ENCODE measurements at places on chromosomes 6 and 20.

DNA sequence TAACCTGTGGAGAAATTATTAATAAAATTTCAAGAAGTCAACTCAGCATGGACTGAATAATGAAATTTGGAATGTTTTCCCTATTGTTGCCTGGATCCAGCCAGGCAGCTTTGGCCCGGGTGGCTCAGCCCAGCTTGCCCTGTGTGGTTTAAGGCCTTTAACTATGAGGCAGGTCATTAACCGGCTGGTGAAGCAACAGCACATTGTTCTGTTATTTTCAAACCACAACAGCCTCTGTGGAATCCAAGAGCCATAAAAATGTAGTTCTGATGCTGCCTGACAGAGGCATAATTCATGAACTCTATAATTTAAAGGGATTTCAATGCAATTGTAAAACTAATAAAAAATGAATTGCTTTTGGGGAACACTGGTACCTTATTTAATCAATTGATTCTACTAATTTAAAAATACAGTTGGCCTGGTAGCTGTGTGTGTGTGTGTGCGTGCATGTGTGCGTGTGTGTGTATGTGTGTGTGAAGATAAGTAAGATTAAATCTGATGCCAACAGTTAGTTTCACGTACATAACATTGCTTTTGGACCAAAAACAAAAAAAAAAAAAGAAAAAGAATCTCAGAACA lies 117.7 kb downstream of the RPS12 start:
- no peak for DNase-seq

- DNase-seq: no peak
These were observed 45.1 kb upstream of the B4GALT5 start for GRCh38 chr20:49758781-49759180.

DNA sequence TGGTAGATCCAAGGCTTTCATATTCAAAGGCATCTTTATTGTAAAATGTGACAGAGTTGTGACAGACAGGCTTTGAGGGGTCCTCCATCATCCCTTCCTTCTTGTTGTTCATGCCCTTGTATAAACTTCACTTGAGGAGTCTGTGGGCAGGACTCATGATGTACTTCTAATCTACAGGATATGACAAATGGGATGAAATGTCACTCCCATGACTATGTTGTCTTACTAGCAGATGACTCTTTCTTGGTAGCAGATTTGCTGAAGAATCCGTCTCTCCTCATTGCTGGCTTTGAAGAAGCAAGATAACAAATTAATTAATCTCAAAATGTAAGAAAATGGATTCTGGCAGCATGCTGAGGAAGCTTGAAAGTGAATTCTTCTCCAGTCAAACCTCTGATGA lies 566.1 kb downstream of the TFAP2B start:
- DNase-seq: no peak

- no peak for DNase-seq
These were observed 21.9 kb downstream of the RIMS1 start for GRCh38 chr6:71908162-71908765.

GRCh38 chr6:28816909-28817807 lies 106.6 kb downstream of the TRIM27 start:
- no peak for DNase-seq

- no peak for DNase-seq
These were observed 21.1 kb downstream of the AHCY start for GRCh38 chr20:34282041-34282440.

DNA sequence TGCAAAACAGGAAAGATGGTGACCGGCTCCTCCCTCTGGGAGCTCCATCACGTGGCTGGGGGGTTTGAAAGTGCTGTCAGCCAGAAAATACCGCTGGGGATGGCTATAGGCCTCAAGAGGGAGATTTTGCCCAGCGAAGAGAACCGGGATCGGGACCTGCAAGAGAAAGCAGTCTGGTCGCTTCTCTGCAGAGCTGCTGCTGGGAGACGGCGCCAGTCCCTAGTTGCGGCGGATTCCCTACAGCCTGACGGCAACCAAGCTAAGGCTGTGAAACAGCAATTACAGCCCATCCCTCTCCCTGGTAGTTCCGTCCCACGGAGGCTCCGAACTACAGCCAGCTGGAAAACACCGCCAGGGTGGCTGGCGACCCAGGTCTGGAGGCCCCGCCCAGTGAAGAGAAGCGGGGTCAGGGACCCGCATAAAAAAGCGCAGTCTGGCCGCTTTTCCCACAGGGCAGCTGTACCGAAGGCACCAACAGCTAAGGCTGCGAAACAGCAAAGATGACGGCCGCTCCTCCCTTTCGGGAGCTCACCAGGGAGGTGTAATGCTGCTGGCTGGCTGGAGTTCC lies 238.1 kb upstream of the IRAK1BP1 start:
- DNase-seq: no peak

- DNase-seq: no peak
These were observed 39.4 kb downstream of the TOX2 start for GRCh38 chr20:43953919-43954592.

- DNase-seq: no peak
These were observed 161.8 kb upstream of the RIMS1 start for GRCh38 chr6:71724456-71725125.

DNA sequence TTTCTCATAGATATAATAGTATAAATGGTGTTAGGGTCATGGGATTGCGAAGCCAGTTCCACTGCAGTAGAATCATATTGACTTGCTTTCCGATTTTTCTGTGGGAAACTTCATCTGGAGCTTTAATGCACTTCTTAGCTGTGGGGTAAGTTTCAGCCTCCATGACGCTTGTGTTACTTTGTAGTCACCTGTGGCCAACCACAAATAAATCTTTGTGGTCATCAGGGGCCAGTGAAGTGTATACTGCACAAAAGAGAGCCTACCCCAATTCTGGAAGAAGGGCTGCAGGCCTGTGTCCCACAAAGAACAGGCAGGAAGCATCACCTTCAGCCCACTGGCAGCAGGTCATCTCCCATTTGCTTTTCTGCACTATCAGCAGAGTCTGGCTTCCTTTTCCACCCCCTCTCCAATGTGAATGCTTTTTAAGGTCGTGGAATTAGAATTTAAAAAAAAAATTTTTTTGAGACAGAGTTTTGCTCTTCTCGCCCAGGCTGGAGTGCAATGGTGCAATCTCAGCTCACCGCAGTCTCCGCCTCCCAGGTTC lies 32.0 kb downstream of the MTHFD1L start:
- no peak for DNase-seq

- no peak for DNase-seq
These were observed 304.5 kb downstream of the PRL start for GRCh38 chr6:21992178-21992967.

DNA sequence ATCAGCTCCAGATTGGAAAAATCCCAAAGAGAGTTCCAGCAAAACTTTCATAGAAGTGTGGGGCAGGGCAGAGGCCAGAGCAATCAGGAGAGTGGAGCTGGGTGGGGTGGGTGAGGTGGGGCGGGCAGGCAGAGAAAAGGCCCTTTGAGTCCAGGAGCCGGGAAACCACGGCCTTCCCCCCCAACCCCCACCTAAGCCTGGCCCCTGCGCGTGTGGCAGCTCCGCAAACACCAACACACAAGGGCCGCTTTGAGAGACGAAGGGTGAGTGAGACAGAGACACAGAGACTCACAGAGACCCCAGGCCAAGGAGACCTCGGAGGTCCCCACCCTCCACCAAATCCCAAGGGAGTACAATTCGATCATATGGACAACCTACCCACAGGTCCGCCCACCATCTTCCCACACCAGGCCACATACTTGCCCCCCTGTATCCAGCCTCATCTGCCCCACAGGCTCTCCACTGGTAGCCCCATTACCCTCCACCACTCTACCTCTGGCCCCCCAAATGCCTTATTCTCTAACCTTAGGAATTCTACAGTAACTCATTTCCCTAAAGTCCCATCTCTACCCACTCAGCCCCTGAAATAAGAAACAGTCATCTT lies 1.7 kb downstream of the COL11A2 start:
- DNase-seq: no peak

DNA sequence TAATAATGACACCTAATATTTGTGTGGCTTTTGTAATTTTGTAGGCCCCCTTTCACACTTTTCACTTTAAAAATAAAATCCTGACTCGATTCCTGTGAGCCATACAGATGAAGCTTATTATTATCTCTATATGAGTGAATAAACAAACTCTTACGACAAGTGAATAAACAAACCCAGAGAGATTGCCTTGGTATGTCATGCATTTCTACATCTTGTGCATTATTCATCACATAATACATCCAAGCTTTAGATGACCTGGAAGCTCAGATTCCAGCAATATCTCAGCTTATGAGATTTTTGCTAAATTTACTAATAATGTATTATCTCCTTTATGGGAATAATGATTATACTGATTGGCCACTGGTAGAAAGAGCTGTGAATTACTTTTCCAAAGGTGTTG lies 248.2 kb downstream of the TBX18 start:
- DNase-seq: no peak

DNA sequence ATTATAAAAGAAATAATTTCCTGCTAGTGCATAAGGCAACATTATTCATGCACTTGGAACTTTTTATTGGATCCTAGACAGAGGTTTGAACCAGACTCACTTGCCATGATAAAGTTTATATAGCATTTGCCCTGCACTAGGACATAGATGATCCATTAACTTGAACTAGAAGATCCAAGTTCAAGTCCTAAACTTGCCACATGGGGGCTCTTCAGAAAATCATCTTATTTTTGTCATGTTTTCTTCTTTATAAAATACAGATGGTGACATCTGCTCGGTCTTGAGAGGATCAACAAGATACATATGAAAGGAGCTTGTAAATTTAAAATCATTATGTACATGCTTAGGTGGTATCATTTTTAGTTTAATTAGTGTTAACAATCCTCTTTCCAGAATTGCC lies 94.5 kb downstream of the SIM1 start:
- no peak for DNase-seq

DNA sequence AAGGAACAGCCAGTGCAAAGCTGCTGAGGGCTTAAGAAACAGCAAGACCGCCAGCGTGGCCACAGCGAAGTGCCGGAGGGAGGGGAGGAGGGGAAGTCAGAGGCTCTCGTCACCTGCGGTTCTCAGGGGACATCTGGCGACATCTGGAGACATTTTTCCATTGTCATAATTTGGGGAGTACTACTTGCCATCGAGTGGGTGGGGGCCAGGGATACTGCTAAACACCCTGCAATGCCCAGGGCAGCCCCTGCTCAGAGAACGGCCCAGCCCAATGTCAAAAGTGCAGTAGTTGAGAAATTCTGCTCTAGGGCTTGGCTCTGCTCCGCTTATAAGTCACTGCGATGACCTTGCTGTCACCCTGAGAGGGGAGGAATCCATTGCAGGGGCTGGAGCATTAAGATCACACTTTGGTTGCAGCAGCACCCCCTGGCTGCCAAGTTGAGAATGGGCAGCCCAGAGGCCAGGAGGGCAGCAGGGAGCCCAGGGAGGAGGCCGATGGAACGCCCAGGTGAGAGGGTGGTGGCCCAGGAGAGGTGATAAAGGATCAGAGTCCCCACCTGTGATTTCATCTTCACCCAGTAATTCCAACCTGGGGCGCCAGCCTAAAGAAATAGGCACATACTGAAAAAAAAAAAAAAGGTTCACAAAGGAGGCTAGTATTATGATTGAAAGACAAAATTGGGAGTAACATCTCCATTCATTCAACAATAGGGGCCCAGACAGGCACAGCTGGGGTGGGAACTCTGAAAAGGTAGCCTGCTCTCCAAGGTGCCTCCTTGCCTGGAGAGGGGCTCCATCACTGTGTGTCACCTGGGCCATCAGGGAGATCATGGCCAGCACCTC lies 218.2 kb downstream of the BMP7 start:
- no peak for DNase-seq

DNA sequence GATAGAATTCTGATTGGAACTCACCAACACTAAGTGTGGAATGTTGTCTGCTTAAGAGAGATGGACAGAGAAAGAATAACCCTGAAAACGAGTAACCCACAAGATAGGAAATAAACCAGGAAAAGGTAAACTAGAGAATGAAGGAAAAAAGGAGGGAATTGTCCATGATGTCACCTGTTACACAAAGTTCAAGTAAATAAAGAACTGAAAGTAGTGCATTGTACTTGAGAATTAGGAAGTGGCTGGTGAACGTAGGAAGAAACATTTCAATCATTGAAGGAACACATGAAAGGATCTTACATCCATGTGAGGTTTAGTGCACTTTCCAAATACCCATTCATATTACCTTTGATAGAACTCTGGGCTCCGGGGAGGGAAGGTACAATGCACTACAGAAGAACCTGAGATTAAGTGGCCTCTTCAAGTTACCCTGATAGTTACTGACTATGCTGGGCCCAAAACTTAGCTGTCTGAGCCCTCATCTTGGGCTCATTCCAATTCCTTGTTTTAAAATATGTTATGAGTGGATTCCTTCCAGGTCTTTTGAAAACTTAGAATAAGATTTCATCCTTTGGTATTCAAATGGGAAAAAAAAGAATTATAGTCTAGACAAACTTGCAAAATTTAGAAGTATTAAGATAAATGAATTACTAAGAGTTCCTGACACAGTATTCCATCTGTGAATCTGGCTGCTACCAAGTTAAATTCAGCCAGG lies 1.1 kb upstream of the STX7 start:
- no peak for DNase-seq

- DNase-seq: no peak
These were observed 150.8 kb downstream of the OR2B2 start for GRCh38 chr6:27761391-27761790.

GRCh38 chr6:21739838-21740237 lies 146.3 kb downstream of the SOX4 start:
- no peak for DNase-seq

DNA sequence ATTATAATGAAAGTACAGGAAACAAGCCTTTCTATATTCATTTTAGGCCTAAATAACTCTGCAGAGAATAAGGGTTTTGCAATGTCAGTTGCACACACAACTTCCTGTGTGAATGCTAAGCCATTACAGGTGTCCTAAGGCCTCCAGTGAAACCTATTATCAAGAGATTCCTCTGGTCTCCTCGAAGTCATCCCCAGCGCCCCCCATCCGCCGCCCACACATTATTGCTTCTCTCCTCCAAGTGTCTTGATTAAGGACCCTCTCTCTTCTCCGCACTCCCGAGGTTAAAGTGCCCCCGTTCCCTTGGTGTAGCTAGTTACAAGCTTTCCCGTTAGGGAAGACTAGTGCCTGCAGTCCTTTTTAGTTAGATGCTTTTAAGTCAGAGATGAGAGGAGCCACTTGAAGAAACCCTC lies 1.3 kb downstream of the HIVEP2 start:
- peak; percentile 33 for DNase-seq

GRCh38 chr20:4161401-4162251 lies 146.3 kb upstream of the RNF24 start:
- no peak for DNase-seq

DNA sequence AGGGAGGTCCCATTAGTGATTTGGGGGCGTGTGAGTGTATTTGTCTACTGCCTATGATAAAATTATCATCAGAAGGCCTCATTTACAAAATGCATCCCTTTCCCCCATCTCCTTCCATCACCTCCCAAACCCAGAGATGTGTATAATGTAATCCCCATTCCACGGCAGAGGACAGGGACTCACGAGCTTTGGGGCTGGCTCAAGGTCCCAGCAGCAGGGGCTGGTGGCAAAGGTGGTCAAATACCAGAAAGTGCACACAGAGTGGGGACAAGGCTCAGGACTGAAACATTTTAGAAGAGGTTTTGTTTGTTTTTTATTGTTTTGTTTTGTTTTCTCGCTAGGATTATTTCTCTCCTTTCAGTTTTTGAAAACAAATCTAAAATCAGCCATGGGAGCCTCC lies 68.5 kb upstream of the TOP1 start:
- no peak for DNase-seq

Measured in CD4-positive, alpha-beta T cell treated with Interleukin-15 for 1 hour (primary cell).